HFF-Myc (cell line): ENCODE measurements at places on chromosomes 5 and 9.

- DNase-seq: no peak
These were observed 93.3 kb downstream of the OTULIN start for GRCh38 chr5:14757850-14758249.

DNA sequence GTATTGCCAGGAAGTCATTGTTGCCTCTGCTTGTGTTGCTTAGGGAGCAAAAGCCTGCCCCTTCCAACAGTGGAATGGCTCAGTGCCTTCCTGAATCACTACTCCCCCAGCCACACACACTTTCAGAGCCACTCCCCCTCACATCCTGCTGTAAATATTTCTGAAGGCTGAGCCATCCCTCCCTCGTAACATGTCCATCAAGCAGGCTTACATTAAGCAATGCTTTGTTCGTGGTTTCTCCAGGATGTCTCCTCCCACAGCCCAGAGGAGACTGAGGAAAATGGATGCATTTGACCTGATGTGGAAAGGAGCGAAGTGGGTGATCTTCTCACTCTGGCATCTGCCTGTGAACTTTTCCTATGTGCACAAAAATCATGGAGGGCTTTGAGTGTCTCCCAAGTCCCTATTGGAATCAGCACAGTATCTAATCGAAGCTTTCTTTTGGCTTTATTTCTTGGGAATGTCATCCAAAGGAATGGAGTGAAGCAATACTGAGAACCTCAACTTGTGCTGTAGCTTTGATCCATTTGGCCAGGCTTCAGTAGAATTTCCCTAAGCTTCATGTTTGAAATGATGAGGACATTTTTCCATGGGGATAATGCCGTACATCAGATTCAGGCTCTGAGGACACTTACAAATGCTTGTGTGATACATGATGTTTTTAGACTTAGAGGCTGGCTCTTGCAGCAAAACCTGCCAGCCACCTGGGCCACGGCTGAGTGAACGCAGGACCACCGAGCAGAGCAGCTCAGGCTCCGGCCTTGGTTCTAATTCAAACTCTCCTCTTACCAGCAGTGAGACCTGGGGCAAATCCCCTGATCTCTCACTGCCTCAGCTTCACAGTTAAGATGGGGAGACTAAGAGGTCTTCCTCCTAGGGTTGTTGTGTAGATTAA is 389.1 kb downstream of the ENC1 start:
- DNase-seq: peak; percentile 82

- DNase-seq: no peak
These were observed 381.2 kb downstream of the NFIB start for GRCh38 chr9:13932528-13933267.

DNA sequence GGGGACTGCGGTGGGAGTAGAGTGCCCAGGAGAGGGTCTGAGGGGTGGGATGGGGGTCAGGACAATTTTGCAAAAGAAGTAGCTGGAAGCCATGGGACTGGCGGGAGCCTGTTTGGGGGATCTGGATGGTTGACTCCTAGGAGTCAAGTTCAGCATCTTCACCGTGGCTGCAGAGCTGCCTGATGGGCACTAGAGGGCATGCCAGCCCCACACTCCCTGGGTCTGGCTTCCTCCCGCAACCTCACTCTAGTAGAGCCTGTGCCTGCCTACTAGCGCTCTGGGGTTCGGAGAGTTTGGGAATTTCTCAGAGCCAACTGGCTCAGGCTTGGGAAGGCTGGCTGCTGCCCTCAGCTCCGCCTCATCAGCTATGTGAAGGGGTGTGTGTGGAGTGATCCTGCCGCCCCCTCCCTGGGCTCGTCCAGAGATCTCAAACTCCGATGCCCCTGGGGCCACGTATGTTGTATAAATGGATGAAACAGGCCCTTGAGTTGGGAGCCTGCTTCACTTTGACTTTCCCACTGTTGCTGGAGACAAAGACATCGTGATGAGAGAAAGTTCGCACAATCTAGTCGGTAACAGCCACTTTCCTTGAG is 10.8 kb downstream of the TSPAN17 start:
- no peak for DNase-seq

DNA sequence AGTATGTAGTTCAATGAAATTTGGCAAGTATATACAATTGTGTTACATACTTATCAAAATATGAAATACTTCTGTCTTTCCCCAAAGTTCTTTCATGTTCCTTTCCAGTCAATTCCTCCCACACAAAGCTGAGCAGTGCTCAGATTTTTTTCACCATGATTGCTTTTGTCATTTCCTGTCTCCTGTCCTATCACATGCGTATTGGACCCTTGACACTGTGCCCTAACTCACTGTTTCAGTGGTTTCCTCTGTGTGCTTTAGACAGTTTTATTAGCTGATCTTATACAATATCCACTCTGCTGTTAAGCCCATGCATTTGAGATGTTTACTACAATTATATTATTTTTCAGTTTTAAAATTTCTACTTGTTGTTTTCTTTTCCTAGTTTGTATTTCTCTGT is 463.6 kb upstream of the MEF2C start:
- peak; percentile 6 for DNase-seq
